Tibial nerve (tissue), 4 donors: ENCODE measurements at places on chromosomes 2 and 18.

DNA sequence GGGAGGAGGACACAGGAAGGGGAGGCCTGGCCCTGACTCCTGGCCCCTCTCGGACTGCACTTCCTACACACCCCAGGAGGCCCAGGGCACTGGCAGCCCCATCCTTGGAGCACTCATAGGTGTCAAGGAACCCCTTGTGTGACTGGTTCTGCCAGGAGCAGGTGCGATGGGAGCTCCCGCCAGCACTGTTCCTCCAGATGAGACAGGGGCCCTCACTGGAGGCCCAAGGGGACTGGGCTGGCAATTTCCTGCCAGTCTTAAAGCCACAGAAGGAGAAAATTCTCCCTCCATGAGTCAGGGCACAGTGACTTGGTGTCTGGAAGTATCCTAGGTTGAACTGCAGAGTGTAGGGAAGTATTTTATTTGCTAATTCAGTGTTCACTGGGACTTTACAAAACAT is 42.8 kb upstream of the MAL start:
- no peak for DNase-seq
- no peaks in the 10 kb centered on the region for H3K4me1 ChIP-seq
- no peaks in the 10 kb centered on the region for H3K27me3 ChIP-seq
- H3K36me3 ChIP-seq: no peaks in the 10 kb centered on the region
- no peak overlapping the region for H3K27ac ChIP-seq

DNA sequence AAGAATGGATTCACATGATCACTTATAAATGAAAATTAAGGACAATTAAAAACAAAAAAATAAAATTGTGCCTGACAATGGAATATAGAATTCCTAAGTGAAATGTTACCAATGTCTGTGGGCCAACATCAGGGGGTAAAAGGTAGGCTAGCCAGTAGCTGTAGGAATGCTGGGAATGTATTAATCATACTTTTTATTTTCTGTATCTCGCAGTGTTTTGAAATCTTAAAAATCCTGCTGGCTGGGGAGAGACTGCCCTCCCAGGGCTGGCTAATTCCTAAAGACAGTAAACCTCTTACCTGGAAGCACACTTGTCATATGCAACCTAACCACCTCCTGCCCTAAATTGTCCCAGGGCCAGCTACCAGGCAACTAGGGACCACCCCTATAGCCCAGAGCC is 69.8 kb downstream of the REV1 start:
- no peaks in the 10 kb centered on the region for H3K4me1 ChIP-seq
- peaks cover 90% of the 10 kb centered on the region for H3K36me3 ChIP-seq
- H3K4me3 ChIP-seq: no peak overlapping the region

- H3K27ac ChIP-seq: no peak overlapping the region
- DNase-seq: no peak
Measured at GRCh38 chr2:128428415-128428814, 109.7 kb upstream of the HS6ST1 start.

DNA sequence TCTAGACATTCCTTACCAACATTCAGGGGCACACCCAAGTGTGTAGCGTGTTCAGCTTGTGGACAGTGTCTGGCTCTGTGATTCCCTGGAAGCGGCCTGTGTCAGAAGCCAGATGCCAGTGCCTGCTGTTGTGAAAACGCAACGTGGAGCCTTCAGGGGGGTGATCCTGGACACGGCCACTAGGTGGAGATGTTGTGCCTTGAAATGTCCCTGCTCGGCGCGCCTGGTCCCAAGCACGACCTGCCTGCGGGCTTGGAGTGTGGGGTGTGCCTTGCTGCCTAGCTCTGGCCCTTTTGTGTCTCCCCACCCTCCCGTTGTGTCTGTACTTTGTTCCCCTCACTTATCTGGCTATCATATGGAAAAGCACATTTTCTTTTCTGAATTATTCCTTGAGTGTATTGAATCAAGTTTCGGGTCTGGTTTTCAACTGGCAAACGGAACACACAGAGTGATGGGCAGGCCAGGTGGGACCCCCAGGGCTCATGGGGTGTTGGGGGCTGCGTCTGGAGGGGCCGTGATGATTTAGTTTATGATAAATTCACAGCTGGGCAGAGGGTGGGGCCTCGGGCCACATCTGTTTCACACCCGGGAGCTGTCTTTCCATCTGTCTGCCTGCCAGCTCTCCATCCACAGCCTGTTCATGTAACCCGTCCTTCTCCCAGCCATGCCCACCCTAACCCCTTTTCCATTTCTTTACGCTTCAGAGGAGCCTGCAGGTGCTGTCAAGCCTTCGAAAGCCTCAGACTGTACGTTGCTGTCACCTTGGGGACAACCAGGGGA is 95.5 kb downstream of the DYSF start:
- no peak overlapping the region for H3K27ac ChIP-seq
- no peak overlapping the region for H3K4me3 ChIP-seq
- no peaks in the 10 kb centered on the region for H3K36me3 ChIP-seq
- no peaks in the 10 kb centered on the region for H3K27me3 ChIP-seq
- peak; percentile 65 for DNase-seq

GRCh38 chr2:96136129-96136720 is 2.1 kb downstream of the ASTL start:
- peaks cover 5% of the 10 kb centered on the region for H3K27me3 ChIP-seq
- H3K27ac ChIP-seq: no peak overlapping the region
- no peak for DNase-seq
- H3K4me3 ChIP-seq: no peak overlapping the region
